ENCODE measurements at places on chromosomes 7 and 10.

DNA sequence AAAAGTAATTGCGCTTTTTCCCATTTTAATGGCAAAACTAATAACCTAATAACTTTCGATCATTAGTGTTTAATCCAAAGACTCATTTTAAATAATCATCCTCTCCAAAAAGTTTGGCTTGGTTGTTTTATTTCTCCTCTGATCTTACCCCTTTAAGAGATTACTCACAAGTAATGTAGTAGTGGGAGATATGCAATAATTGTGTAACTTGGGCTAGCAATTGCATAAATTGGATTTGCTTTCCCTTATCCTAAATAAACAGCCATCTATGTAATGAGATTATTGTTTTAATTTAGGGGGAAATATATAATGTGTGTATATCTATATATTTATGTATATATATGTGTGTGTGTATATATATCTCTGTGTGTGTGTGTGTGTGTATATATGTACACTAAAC lies 82.5 kb downstream of the RNLS start:
- no peak for DNase-seq

DNA sequence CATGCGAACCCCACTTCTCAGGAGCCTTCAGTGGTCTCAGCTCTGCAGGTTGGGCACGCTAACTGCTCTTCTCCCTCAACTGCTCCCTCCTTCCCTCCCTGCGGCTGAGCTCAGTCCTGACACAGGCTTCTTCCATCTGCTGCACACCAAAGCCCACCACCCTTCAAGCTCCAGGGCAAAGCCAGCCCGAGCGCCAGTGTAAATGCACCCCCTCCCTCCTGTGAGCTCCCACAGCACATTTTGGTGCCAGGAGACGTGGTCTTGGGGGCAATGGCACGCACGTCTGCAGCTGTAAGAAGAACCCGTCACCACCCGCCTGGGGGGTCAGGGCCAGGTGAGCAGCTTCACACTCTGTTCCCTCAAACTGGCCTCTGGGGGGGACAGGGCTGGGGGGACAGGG lies 15.9 kb downstream of the VIPR2 start:
- DNase-seq, result no peak

DNA sequence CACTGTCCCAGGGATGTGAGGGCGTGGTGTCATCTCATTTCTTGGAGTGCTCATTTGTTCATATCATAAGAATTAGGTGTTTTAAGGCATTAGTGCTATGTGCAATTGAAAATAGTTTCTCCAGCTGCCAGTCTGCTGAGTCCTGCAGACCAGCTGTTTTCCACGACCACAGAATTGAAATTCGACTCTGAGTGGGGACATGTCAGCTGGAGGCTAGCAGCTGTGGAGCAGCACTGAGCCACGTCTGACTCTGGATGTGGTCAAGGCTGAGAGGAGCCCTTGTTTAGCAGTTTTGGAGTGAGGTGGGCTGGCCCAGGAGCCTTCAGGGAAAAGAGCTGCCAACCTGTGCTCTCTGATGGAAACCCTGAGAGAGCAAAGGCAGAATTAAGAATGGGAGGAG lies 156.3 kb upstream of the GRB10 start:
- DNase-seq, result no peak

GRCh38 chr7:151813445-151813844 lies 63.5 kb downstream of the PRKAG2 start:
- DNase-seq, result no peak

DNA sequence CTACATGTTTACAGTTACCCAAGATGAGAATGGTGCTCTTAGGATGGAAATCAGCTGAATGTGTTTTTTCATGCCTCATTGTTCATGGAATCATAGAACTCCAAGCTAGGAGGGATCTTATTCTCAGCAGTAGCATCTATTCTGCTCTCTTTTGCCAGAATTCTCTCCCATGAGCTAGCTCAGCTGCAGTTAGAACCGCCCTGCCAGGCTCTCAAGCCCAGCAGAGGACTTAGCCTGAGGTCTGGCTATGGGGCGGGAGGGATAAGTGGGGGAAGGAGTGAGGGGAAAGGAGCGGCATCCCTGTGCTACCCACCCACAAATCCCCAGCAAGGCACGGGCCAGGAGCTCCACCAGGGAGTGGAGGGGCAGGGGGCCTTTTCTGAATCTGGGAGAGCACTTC lies 120.7 kb upstream of the PLXNA4 start:
- no peak for DNase-seq

DNA sequence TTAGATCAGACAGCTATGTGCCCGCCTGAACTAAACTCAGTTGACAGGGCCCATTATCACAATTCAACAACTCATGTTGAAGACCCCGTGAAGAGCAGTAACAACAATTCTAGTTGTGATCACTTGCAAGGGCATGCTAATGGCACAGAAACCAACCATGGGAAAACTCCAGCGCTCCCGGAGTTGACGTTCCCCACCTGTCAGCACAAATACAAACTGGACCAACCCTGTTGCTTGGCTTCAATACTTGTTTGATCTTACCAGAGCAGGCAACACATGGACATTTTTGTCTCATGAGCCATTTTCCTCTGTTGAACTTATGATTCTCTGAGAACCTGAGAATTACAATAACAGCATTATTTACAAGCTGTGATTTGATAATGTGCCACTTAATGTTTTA lies 119.0 kb upstream of the LANCL2 start:
- DNase-seq, result no peak

- DNase-seq, result no peak
These were observed 20.3 kb downstream of the AASS start for GRCh38 chr7:122123746-122124145.

- DNase-seq, result peak; percentile 51
These were observed at the start of gene SOSTDC1 for GRCh38 chr7:16465469-16466361. SOSTDC1 (minus strand) TSS chr7:16465738; CDS start chr7:16465668, 70 bp downstream.

GRCh38 chr7:332646-333392 lies 42.8 kb downstream of the FOXL3 start:
- DNase-seq, result peak; percentile 83

- DNase-seq, result peak; percentile 52
These were observed 112.8 kb downstream of the CDK14 start for GRCh38 chr7:90708841-90709317.

DNA sequence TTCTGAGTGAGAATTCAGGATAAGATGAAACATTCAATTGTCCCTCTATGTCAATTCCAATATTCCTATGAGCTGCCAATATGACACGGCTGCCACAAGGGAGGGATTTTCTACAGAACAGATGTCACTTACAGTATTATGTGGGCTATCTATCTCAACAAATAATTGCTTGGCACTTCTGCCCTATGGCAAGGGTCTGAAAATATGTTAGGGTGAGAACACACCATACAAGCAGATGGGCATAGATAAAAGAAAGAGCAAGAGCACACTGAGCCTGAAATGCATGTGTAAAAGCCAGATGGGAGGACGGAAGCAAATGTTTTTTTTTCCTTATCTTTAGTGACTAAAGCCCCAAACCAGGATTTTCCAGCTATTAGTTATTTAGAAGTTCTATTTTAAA lies 70.1 kb upstream of the TFEC start:
- no peak for DNase-seq

- no peak for DNase-seq
These were observed 76.3 kb upstream of the CAMK2B start for GRCh38 chr7:44401692-44402091.

- DNase-seq, result no peak
These were observed 280.4 kb downstream of the CAMK1D start for GRCh38 chr10:12629767-12630165.

DNA sequence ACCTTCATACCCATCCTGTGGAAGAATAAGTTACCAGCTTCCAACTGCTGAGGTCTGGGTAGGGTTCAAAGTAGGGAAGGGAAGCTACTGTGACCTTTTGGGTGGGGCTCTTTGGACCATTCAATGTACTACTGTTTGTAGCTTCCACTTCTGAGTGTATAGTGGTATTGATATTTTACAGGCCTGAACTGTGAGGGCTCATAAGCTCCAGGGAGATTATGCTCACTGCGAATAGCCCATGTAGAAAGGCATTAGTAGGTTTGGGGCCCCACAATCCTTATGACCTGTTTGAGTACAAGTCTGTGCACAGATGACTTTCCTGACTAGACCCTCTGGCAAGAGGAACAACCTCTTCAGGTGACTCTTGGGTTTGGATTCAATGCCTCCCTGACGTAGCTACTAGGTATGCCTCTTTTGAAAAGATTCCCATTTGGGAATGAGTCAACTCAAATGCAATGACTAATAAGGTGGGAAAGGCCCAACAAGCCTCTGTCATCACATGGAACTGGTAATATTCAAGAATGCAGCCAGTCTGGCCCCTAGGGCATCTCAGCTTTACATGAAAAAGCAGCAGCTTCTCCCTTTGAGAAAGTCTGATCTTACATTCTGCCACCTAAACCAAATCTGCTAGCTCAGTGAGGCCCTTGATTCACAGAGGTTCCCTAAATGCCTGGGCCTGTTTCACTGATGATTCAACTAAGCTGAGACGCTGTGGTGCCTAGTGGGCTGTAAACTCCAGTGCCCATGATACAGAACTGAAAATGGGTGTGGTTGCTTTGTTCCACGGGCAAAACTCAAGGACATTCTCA lies 79.8 kb downstream of the ABI1 start:
- DNase-seq, result no peak

- DNase-seq, result no peak
These were observed 33.8 kb upstream of the FIS1 start for GRCh38 chr7:101278461-101279292.

DNA sequence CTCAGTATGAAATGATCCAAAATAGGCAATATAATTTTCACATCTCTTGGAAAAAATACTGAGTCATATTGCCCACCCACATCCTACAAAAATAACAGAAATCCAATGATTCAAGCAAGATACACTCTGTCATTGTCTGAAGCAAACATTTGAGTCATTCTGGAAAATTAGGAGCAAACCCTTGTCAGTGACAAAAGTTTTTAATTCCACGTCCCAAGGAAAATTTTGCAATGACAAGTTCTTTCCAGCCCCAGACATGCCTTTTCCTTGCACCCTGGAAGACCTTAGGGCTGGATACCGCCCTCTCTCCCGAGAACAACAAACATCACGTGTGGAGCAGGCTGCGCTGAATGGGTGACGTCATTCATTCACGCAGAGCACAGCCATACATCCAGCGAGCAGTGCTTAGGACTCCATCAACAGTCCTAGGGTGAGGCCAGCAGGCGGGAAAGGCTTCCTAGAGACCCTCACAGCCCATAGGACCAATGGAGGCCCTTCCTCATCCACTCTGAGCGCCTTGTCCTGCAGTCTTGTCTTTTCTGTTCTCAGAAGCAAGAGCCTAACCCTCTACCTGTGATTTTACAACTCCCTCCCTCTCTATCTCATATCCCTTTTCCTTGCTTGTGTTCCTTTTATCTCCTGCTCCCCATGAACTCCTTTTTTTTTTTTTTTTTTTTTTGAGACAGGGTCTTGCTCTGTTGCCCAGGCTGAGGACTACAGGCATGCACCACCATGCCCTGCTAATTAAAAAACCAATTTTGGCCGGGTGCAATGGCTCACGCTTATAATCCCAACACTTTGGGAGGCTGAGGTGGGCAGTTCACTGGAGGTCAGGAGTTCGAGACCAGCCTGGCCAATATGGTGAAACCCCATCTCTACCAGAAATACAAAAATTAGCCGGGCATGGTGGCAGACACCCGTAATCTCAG lies 23.5 kb upstream of the KDM7A start:
- peak; percentile 36 for DNase-seq

DNA sequence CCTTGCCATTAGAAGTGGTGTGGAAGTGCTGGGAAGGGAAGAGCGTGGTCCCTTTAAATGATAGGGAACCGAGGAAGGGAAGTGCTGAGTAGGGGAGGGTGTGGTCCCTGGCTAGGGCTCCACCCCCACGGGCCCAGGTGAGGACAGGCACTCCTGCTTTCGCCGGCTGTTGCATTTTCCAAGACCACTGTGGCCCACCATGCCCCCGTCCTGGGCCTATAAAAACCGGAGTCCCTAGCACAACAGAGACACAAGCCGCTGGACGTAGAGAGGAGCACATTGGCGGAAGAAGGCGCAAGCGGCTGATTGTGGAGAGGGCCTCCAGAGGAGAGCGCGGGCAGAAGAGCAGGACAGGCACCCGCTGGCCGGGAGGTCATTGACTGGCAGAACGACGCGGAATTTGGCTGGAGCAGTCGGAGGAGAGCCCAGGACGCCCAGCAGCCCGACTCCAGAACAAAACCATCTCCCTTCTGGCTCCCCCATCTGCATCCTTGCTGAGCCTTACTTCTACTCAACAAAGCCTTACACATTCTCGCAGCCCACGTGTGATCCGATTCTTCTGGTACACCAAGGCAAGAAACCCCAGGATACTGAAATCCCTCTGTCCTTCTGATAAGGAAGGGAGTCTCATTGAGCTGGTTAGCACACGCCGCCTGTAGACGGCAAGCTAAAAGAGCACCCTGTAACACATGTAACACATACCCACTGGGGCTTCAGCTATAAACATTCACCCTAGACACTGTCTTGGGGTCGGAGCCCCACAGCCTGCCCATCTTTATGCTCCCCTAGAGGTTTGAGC lies 146.2 kb upstream of the LYZL1 start:
- no peak for DNase-seq

GRCh38 chr10:47301833-47302232 lies 1.8 kb downstream of the GDF10 start:
- no peak for DNase-seq

- DNase-seq, result no peak
These were observed 29.5 kb downstream of the CLDN12 start for GRCh38 chr7:90432752-90433151.

DNA sequence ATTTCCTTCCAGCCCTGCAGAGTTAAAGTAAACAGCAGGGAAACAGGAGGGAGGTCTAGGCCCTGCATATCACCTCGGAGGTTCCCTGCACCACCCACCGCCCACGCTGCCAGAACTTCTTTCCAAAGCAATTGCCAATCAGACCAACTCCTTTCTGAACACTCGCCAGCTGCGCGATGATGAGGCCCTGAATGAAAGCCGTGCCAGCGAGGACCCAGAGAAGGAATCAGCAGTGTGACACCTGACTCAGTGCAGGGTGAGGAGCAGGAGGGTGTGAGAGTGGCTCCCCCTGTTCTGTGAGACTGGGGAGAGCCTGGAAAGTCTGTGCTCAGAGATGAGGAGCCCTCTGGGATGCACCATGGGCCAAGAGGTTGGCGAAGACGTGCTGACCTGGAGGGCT lies 3.3 kb upstream of the TCERG1L start:
- no peak for DNase-seq

DNA sequence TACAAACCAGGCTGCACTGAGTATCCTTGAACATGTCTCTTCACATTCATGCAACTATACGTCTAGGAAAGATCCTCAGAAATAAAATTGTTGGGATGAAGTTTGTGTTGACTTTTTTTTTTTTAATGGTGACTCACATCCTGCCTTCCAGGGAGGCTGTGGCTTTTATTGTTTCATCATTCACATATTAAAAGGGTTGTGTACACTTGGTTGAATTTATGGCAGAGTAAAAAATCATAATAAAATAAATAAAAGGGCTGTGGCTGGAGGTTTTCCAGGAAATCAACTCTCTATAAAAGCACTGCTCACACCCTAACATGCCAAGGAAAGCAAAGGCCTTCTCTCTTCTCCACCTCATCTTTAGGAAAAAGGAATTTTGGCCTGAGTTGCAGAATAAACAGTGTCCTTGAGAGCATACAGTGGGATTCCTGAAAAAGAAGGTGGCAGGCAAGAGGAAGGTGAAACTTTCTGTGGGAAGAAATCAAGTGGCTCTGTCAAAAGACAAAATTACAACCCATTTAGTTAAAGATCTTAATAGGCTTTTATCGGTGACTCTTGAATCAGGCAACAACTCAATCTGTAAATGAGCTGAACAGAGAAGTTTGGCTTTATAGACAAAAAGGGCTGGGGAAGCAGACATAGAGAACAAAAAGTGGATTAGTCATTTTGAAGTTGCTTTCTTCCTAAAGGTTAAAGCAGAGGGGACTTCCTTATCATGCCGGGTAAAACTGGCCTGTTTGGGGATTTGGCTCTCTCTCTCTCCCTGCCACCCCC lies 41.6 kb upstream of the FHIP2A start:
- no peak for DNase-seq
